ENCODE measurements at places on chromosomes 11 and 22.

DNA sequence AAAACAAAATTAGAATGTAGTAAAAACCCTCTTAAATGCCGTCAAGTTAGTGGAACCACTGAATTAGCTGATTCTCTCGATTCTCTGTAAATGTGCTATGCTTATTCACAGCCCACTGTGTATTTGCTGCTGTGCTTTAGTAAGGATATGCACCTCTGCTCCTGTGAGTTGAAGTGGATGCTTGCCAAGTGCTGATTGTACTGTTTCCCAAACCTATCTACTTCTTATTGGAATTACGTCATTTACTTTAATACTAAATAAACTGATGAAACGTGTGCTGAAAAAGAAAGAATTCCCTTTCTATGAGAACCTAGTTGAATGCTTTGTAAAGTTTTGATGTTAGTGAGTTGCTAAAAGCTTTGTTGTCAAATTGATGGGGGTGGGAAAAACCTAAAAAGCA, 158.4 kb downstream of the LRRC4C start:
- DNase-seq, result no peak

- DNase-seq, result no peak
These were observed 27.4 kb upstream of the SYT8 start for GRCh38 chr11:1807264-1807995.

DNA sequence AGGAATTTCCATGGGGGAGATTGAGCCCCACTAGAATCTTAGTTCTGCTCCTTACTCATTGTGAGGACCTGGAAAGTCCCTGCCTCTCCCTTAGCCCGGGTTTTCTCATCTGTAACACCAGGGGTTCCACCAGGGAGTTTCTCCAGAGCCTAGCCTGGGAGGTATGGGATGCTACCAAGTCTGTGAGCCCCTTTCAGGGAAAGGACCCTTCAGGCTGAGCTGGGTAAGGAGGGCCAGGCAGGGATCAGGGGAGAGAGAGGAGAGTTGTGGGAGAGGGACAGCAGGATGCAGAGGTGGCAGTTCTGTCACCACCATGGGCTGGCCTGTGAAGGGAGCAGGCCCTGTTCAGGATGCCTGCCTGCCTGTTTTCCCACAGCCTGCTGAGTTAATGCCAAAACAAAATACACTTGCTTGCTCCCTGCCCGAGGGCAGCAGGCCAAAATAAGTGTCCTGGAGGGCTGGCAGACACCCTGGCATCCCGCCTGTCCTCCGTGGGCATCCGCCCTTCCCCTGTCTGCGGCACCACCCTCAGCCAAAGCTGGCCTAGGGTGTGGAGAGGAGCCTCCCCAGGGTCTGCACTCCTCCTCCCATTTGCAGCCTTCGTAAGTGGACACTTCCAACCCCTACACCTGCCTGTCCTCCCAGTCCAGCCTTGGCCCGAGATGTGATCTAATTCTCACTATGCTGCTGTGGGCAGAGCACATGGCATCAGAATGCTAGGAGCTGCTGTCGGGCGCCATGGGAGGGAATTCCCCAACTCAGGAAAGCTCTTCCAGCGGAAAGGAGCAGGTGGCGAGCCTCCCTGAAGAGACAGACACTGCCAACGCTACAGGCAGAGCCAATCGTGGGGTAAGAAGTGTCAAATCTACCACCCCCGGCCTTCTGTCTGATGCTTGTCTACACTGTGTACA, 5.9 kb upstream of the FCHSD2 start:
- DNase-seq, result peak; percentile 21

GRCh38 chr22:22092974-22093373, 110.4 kb upstream of the TOP3B start:
- no peak for DNase-seq

GRCh38 chr22:46158283-46158682, 8.0 kb downstream of the PPARA start:
- DNase-seq, result no peak

Data from activated naive CD8-positive, alpha-beta T cell treated with anti-CD3 and anti-CD28 coated beads, Interleukin-2, amount 50 U/mL, for 24 hours (primary cell).